ENCODE measurements at places on chromosomes 2 and 18. TPM values are rescaled to one million over a fixed set of nuclear protein-coding genes. Genes with fewer than 3 reads are reported as not detected.

TMEM247 gene
- not detected for polyA plus RNA-seq

SERPINB12 gene
- not detected for polyA plus RNA-seq

EGR4 gene
- not detected for polyA plus RNA-seq

SLC39A6 gene
- 39.4 TPM for polyA plus RNA-seq

GPR17 gene
- polyA plus RNA-seq, result not detected

NTSR2 gene
- not detected for polyA plus RNA-seq

Data from GM12878 (cell line).